ENCODE measurements at places on chromosomes 13 and 19.

GRCh38 chr19:11612816-11613511 lies 15.7 kb downstream of the ZNF627 start:
- DNase-seq: no peak

GRCh38 chr13:29543230-29544215 lies 52.0 kb downstream of the SLC7A1 start:
- peak; percentile 69 for DNase-seq

DNA sequence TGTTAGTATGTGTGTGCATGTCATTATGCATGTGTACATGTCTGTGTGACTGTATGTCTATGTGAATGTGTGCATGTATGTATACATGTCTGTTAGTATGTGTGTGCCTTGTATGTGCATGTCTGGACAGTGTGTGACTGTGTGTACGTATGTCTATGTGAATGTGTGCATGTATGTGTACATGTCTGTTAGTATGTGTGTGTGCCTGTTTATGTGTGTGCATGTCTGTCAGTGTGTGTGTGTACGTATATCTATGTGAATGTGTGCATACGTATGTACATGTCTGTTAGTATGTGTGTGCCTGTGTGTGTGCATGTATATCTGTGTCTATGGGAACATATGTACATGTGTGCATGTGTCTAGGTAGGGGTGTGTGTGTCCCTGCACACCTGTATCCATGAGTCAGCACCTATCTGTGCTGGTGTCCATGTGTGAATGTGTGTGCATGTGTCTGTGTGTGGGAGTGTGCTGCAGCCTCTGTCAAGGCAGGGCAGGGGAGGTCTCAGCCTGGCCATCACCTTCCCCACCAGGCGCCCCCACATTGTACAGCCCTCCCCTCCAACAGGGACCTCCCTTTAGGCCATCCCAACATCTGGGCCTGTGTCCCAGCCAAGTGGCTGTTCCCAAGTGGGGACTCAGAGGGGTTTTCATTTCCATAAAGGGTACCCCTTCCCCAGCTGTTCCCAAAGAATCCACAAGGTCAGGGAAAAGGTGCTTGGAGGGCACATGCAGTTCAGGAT lies 4.4 kb downstream of the GAS6 start:
- DNase-seq: no peak

DNA sequence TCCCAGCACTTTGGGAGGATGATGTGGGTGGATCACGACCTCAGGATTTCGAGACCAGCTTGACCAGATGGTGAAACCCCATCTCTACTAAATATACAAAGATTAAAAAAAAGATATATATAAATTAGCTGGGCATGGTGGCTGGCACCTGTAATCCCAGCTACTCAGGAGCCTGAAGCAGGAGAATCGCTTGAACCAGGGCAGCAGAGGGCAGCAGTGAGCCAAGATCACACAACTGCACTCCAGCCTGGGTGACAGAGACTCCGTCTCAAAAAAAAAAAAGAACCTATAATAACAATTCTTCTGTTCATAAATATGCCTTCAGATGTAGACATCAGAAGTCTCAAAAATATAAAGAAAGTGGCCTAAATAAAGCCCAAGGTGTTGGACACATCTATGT lies 7.6 kb downstream of the ZNF737 start:
- no peak for DNase-seq

- no peak for DNase-seq
These were observed 10.6 kb downstream of the NANOS3 start for GRCh38 chr19:13887517-13887916.

DNA sequence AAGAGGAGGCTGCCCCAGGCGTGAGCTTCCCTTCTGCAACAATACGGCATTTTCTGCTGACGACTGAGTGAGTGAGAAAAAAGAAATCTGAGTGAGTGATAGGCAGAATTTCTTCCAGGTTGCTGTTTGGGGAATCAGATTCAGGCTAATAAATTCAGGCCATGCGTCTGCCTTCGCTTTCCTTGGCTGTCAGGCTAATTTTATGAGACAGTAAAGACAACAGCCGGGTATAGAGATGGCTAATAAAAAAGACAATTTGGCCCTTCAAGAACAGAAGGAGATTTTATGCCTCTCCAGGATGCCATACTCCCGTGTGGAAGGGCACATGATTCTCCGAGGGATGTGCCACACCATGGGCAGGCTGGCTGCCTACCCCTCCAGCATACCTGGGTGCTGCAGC lies 145.9 kb upstream of the UBL3 start:
- no peak for DNase-seq

GRCh38 chr19:2332341-2333026 lies 4.0 kb downstream of the SPPL2B start:
- DNase-seq: peak; percentile 64

DNA sequence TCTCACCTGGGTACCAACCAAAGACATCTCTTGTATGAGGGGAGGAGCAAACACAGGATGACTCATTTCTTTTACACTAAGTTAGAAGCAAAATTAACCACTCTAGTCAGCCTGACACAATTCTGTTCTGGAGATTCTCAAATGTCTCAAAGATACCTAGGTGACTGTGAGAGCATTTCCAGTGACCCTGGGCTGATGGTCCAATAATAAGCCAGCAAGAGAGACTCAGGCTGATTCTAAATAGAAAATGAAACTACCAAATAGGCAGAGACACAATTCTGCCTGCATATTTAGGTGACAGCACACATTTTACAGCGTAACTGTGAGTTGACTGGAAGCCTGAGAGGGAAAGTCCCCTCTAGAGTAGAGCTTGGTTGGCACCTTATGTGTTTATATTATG lies 16.3 kb downstream of the ZNF91 start:
- DNase-seq: no peak

GRCh38 chr13:67372868-67373464 lies 142.8 kb upstream of the PCDH9 start:
- DNase-seq: no peak

DNA sequence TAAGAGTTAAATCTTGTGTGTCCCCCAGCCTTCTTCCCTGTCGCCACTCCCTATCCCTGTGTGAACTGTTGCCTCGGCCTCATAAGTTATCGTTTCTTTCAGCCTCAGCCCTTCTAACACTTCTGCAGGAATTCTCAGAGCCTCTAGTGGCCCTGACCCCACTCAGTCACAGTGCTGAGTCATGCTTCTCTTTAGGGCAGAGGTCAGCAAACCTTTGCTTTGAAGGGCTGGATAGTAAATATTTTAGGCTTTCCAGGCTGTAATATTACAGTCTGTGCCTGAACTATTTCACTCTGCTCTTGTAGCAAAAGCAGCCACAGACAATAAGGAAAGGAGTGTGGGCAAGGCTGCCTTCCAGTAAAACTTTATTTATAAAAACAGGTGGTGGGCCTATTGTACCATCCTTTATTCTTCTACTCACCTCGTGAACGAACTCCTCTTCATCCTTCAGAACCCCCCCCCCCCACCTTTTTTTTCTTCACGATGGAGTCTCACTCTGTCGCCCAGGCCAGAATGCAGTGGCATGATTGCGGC lies 22.1 kb downstream of the MYO9B start:
- DNase-seq: no peak

DNA sequence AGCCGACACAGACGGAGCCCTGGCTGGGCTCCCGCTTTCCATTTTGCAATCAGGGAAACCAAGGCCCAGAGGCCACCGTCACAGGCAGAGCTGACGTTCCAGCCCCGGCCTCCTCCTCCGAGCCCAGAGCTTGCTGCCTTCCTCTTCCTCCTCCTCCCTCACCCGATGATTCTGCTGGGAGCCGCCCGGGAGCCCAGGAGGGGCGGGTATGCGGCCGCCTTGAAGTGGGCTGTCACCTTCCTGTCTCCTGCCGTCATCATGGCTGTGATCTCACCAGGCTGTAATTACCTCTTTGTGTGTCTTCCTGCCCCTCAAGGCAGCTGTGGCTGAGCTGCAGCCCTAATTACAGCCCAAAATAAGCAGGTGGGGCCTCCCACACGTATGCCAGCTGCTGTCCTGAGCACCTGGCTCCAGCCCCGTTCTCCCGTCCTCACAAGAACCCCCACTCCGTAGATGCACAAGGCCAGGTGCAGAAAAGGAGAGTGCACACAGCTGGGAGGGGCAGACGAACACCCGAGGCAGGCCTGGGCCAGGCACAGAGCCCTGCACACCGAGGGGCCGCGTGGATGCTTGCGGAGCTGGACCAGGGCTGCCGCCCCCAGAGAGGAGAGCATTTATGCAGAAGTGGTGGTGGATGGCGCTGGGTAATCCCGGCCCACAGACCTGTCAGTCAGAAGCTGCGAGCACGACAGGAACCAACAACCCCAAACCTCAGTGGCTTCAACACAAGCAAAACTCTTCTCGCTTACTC lies 4.0 kb downstream of the TPGS1 start:
- no peak for DNase-seq

DNA sequence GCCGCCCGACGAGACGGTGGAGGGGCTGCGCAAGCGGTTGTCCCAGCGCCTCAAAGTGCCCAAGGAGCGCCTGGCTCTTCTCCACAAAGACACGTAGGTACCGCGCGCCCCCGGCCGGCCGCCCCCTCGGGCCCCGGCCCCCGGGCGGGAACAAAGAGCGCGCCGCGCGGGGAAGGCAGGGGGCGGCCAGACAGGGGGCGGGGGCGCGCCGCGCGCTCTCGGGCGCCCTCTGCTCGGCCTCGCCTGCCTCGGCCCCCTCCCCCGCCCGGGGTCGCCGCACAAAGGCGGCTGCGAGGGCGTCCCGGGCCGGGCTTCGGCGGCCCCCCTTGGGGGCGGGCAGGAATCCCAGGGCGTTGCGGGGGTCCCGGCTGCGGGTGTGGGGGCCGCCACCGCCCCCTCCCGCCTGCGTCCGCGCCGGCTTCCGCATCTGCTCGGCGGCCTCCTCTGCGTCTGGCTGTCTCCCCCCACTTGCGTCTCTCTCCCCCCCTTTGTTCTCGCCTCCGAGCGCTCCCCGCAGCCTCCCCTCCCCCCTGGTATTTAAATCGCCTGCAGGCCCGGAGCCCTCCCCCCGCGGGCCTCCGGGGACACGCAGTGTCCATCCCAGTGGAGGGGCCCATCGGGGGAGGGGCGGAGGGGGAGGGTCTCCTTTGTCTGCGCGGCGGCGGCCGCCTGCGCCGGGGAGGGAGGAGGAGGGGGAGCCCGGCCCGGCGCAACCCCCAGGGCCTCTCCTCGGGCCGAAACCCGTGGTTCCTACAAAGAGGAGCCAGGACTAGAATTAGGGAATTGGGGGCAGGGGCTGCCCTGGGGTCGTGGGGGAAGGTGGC lies 2.3 kb downstream of the MIDN start:
- no peak for DNase-seq

GRCh38 chr13:49108196-49108595 lies 111.9 kb upstream of the MLNR start:
- no peak for DNase-seq

DNA sequence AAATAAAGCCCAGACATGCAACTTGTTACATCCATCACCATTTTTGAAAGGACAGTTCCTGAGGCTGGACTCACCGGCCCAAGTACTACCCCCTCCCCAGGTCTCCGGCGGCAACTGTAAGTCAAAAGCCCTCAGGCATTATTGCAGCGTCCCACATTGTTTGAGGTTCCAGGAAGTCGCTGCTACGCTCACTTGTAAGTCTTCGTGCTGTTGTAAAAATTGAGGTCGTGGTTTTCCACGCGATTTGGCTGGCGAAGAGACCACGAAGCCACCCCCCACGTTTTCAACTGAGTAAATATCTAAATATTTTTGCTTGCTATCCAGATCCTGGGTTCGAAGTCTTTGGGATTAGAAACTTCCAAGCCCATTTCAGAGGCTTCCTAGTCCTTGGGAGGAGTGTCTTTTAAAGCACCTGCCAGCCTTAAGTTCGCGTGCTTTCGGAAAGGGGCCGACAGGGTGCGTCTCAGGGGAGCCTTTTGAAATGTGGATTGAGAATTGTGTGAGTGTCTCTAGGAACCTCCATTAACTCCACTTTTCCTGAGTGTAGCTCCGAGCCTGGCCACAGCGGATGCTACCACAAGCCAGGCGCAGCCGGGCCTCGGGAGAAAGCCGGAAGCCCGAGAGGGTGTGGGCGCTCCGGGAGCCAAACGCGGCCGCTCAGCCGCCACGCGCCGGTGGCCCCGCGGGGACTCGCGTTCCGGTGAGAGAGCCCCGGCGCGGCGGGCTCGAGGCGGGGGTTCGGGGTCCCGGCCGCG lies 434 bp upstream of the FNDC3A start:
- peak; percentile 15 for DNase-seq

GRCh38 chr19:38486731-38487336 lies 53.3 kb downstream of the RYR1 start:
- DNase-seq: no peak

- DNase-seq: no peak
These were observed 135.6 kb downstream of the TM9SF2 start for GRCh38 chr13:99636728-99637353.

DNA sequence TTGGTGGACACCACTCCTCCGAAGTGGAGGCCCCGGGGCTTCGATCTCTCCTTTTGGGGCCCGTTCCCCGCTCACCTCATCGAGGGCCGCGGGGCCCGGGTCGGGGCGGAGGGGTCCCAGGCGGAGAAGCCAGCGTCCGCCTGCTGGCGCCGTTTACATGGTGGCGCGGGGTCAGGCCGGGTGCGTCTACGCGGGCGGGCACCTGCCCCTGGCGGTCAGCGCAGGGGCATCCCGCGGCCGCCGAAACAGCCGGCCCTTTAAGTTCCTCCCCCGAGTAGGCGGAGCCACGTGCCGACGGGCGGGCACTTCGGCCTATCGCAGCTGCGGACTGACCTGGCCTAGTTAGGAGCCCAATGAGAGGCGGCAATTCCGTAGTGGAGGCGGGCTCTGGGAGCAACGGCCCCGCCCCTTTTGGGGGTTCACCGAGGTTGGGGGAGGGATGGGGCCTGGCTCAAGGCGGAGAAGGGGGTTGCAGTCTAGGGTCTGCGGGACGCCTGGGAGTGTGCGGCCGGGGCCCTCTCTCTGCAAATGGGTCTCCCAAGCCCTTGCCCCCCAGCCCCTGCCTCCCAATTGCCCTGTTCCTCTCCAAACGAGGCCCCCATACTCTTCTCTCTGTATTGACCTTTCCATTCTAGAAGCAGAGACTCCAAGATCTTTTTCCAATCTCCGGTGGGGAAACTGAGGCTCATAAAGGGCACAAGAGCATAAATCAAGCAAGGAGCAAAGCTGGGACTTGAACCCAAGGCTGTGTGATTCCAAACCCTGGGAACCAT lies at the start of gene ABHD8:
Gene ABHD8, minus strand, starts transcription at position 259 of the 773 bp plus-strand sequence. CDS start 1,809 bp downstream, outside the sequence.
- peak; percentile 76 for DNase-seq
